ENCODE measurements at places on chromosomes 5 and 9.

DNA sequence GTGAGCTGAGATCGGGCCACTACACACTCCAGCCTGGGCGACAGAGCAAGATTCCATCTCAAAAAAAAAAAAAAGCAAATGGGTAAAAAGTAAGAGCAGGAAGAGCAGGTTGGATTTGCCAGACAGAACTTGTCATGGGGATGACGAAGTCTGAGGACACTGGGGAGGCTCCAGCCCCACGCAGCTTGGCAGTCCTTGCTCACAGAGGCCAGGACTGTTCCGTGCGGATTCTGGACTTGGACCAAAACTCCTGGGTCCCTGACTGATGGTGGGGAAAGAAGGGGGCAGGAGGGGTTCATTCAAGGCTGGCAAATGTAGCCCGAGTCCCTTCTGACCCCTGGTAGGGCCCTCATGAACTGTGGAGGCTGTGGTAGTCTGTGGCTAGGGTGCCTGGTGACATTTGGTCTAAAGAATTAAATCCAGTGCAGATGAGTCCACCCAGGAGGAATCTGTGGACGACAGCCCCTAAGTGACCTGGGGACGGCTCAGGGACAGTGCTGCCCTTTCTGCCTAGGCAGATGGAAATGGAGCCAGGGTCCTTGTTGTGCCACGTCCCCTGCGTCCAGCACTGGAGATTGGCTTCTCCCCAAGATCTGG, 3.1 kb downstream of the FGD3 start:
- DNase-seq, result no peak

GRCh38 chr5:120678279-120678678, 214.2 kb downstream of the PRR16 start:
- DNase-seq, result no peak

- DNase-seq, result no peak
Measured at GRCh38 chr5:54997081-54997480, 11.7 kb upstream of the ESM1 start.

DNA sequence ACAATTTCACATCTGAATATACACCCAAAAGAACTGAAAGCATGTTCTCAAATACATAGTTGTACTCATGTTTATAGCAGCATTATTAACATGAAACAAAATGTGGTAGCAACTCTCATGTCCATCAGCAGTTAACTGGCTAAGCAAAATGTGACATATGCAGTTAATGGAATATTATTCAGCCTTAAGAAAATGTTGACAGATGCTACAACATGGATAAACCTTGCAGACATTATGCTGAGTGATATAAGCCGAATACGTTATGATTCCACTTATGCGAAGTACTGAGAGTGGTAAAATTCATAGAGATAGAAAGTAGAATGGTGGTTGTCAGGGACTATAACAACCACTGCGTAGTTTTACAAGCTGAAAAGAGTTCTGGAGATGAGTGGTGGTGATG, 1469.0 kb upstream of the ACO1 start:
- DNase-seq, result no peak

DNA sequence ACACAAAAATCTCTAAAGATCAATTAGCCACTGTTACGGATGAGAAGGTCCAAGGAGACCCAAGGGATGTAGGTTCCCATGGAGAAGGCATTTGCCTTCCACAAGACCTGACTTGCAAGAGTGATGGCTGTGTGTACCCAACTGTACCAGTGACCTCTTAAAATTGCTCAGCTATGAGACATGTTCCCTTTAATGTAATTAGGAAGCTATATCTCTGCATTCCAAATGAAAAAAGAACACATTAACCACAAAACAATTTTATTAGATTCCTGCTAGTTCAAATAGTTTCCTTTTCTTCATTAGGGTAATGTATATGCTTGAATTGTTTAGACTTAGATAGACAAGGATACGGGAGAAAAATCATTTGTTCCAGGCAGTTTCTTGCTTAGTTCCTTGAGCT, 3.3 kb downstream of the OR2Y1 start:
- DNase-seq, result no peak

DNA sequence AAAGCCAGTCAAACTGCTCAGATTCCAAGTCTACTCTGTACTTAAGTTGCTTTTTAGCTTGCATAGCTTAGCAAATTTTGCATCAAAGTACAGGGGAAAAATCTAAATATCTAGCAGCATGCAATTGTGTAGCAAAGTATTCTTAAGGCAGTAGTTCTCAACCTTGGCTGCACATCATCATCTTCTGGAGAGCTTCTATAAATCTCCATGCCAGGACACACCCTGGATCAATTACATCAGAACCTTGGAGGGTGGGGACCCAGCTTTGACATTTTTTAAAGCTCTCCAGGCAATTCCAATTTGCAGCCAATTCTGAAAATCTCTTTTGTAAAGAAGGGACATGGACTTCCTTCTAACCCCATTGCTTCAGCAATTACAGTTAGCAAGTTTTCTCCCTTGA, 187.5 kb downstream of the SNCAIP start:
- DNase-seq, result no peak

DNA sequence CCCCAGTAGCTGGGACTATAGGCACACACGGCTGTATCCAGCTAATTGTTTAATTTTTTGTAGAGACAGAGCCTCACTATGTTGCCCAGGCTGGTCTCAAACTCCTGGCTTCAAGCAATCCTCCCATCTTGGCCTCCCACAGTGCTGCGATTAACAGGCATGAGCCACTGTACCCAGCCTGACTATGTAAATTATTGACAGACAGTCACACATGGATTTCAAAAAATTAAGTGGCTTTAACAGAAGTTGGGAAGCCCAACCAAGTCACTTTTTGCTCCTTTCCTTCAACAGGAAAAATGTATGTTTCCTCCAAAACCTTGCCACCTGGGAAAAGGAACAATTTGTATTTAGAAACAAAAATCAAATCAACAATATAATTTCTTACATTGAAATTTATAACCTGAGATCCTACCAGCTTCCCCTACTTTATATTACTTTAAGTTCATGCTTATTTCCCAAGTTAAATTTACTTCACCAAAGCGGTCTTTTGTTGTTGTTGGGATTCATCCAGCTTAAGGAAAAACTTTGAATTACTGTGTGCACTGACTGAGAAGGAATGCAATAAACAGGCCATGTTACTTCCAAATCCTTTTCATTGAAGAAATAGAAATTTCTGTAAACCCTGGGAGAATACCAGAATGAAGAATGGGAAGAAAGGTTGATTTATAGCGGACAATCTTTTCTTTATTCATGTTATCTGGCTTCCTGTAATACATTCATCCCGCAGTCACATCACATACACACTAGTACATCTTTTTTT, 8.6 kb downstream of the PCA3 start:
- DNase-seq, result no peak

DNA sequence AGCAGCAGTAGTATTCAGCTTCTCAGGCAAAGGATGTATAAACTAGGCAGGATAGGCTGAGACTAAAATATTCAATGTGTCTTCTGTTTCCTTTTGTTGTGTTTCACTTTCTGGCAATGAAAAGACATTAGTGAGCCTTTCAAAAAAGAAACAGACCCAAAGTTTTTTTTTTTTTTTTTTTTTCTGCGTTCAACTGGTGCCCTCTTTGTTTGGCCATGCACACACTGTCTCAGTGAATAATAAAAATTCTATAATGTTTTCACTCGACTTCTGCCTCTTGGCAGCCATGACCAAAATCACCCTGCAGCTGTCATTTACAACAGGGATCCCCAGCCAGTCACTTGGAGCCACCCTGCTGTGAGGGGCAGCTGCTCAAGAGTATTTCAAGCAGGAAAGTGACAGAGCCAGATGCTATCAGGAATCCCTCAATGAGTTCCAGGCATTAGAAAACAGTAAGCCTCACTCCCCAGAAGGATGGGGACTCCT, 44.0 kb upstream of the MAN2A1 start:
- DNase-seq, result no peak

DNA sequence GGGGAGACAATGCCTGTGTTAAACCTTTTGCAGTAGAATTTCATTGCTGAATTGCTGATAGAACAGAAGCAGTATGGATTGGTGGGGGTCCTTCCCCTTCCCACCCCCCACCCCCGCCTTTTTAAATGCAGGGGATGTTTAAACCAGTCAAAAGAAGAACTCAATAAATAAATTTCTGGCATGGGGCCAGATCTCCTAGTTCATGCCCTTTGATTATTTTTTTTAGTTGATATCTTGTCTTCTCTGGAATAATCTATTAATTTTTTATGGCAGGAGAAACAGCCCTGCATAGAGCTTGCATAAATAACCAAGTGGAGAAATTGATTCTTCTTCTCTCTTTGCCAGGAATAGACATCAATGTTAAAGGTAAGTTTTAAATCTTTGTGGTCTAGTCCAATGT, 72.8 kb downstream of the SLF1 start:
- no peak for DNase-seq

GRCh38 chr5:169416583-169417196, 115.8 kb upstream of the SLIT3 start:
- DNase-seq, result no peak

DNA sequence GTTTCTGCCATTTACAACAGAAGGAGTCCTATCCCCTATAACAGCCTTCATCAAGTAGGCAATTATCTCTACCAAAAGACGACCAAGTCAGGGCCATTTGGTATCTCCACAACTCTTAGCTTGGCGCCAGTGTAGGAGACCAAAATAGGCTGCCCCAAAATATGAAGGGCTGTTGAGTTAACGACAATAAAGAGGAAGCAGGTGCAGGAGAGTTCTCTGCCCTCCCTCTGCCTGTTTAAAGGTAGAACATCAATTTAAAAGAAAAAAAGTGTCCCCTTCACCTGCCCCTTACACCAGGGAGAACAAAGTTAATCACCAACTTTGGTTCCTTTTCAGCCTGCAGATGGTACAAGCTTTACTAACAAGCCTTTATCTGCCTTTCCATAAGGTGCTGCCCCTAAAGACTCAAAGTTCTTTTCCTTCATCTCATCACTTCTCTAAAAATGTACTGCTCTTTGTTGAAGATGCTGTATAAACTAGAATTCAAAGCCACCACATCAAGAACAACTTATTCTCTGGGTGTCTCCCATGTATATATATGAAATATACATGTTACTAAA, 33.3 kb downstream of the PPP1R2B start:
- no peak for DNase-seq

DNA sequence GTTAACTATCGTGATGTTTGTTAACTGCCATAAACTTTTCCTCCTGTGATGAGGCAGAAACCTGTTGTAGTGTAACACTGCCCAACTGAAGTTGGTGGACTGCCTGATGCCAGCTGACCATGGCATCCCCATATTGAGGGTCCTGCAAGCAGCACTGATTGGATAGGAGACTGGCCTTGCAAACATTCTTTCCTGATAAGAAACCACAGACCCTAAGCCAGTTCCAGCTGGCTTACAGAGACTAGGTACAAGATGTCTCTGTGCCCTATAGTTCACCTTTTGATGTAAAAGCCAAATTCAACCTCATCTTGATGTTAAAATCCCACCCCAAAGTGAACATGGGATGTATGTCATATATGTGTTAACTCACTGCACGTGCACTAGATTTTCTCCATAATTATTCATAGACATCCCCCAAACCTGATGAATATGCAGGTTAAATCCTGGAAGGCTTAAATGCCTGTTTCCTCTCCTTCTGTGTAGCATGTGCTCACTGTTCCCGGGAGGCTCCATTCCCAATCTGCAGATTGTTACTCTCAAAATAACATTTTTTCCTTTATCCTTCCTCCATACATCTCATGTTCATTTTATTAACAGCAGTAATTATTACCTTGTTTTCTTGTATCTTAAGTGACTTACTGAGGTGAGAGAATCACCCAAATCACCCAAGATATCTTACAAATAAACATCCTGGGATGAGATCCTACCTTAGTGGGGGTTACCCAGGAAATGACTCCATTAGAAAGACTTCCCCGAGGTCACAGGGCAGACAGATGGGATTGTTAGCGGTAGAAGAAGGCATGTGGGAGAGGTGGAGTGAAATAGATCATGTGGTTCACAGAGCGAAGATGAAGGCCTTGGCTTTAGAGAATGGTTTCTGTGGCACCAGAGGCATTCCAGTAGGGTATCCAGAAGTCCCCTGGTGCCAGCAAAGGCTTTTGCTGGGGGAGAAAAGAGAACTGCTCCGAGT, 566.7 kb downstream of the CCDC171 start:
- DNase-seq, result no peak

DNA sequence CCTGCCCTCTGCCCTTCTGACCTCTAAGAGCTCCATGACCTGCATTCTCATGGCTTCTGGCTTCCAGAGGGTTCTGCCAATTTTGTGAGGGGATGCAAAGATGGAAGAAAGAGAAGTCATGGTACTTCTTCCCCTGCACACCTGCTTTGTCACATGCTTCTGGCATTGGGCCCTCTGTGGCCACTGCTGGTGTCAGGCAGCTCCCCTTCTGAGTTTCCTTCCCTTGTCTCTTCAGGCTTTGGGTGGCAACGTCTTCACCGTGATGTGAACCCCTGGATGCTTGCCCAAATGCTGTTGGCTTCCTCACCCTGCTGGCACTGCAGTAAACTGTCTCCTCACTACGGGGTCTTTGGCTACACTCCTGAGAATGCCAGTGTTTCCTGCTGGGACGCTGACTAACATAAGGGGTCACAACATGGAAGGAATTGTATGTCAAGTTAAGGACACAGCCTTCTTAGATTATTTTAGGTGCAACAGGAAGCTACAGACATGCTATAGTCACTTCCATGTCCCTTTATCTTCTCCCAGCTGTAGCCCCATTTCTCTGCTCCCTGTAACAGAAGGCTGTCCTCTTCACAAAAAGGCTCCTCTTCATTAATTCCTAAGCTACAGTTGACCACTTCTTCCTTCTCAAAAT, 8.9 kb upstream of the CLINT1 start:
- DNase-seq, result no peak

DNA sequence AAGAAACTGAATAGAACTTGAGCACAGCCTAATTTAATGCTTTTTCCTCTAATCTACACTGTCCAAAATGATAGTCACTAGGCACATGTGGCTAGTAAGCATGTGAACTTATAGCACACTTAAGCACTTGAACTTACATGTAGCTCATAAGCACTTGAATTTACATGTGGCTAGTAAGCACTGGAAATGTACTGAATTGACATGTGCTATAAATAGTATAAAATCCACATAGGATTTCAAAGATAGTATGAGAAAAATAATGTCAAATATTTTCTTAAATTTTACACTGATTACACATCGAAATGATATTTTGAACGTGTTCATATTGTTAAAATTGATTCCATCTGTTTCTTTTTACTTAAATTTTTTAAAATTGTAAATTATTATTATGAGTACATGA, 167.3 kb downstream of the CARTPT start:
- DNase-seq, result no peak

- DNase-seq, result no peak
Measured at GRCh38 chr5:143865426-143866025, 53.6 kb downstream of the HMHB1 start.

DNA sequence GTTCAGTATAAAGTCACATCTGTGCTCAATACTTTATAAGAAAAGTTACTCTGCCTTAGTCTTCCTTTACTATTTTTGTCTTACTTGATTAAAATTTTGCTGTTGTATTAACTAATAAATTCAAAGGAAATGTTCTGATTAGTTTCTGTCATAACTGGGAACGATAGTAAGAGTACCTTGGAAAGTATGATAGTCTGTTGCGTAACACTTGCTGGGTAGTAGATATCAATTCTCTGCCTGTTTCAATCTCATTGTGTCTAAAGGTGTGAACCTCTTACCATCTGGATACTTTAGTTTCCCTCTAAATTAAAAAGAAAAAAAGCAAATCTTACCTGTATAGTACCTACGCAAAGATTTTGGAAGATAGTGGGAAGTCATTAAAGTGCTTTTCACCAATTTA, 48.5 kb downstream of the COMMD10 start:
- no peak for DNase-seq

Measured in nucleus accumbens (tissue), 56 donors.